NCI-H226 (cell line): ENCODE measurements at places on chromosomes 12 and 14.

DNA sequence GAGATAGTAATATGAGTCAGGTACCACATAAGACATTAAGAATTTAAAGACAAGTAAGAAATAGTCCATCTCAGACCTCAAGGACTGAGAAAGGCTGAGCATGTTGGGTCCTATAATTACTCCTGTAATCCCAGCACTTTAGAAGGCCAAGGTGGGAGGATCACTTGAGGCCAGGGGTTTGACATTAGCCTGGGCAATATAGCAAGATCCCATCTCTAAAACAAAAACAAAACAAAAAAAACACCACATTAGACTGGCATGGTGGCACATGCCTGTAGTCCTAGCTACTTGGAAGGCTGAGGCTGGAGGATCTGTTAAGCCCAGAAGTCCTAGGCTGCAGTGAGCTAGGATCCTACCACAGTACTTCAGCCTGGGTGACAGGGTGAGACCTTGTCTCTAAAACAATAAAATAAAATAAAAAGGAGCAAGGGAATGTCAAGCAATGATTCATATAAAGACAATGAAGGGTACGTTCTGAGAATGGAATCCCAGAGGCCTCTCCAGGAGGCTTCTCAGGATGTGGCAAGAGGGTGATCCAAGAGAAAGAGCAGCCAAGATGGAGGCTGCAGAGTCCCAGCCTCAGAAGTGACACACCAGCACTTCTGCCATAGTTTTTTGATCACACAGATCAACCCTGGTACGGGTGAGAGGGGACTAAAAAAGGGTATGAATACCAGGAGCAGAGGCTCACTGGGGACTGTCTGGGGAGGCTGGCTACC lies 206.4 kb downstream of the CRADD start:
- DNase-seq: peak; percentile 76

- DNase-seq: no peak
Measured at GRCh38 chr14:24398653-24399446, at the start of gene NYNRIN. Gene NYNRIN, plus strand, starts transcription at chr14:24399003. Its CDS starts 244 bp downstream, at chr14:24399247.

DNA sequence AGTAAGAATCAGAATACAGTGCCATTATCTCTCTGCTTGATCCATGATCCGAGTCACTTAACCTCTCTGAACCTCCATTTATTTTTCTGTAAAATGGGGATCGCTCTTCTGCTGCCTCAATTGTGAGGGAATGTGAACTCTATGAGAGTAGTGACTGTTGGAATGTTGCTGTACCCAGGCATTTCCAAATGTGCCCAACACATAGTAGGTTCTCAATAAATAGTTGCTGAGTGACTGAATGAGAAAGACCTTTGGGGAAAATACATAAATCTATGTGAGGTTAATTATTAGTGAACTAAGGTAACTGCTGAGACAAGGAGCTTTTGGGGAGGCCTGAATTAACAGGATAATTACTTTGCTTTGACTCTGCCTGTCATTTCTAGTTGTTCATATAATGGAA lies 33.9 kb upstream of the NR1H4 start:
- no peak for DNase-seq

GRCh38 chr12:46770501-46771183 lies 55.2 kb downstream of the SLC38A4 start:
- DNase-seq: no peak

- no peak for DNase-seq
Measured at GRCh38 chr12:119835068-119835467, 42.1 kb downstream of the CIT start.

- DNase-seq: peak; percentile 22
Measured at GRCh38 chr14:49405291-49405690, 180.9 kb downstream of the RPS29 start.

DNA sequence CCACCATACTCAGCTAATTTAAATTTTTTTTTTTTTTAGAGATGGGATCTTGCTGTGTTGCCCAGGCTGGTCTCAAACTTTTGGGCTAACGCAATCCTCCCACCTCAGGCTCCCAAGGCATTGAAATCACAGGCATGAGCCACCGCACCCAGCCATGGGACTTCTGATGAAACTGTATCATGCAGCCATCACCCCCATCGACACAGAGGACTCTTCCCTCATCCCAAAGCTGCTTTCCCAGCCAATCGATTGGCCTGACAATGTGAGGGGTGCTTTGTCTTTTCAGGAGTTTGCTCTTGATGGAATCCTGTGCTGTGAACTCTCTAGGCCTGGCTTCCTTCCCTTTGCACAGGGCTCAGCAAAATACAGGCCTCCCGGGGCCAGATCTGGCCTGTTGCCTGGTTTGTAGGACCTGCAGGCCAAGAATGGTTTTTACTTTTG lies 59.6 kb upstream of the NCOR2 start:
- no peak for DNase-seq

DNA sequence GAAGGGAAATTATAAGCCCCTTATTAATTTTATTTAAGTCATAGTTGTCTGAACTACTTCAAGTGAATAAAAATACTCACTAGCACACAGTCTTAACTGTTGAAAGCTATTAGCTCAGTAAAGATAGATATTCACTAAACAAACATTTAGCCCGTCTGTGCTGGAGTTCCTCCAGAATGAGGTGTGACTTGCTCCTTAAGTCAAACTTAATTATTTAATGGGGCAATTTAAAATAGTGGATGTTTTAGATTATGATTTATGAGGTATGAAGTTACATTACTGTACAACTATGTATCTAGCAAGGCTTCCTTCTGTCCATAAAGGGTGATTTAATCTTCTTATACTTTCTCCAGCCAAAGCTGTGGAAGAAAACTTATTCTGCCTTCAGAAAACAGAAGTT lies 414.0 kb upstream of the FLRT2 start:
- DNase-seq: no peak

DNA sequence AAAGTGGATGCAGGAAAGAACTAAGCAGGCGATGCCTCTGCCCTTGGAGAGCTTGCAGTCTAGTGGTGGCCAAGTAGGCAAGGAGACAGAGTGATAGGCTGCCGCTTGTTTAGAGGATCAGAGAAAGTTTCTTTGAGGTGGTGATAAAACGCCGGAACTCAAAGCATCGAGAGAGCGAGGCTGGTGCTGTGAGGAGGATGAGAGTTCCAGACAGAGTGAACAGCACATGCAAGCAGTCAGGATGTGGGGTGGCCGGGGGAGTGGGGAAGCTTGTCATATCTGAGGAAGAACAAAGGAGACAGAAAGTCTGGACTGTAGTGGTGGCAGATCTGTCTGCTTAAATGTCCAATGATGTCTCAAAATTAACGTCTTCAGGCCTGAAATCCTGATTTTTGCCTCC lies 319.7 kb downstream of the SNAPC1 start:
- DNase-seq: no peak

- DNase-seq: no peak
Measured at GRCh38 chr14:89466944-89467343, 49.9 kb upstream of the FOXN3 start.

- no peak for DNase-seq
Measured at GRCh38 chr14:69325646-69326265, 65.8 kb downstream of the GALNT16 start.

- no peak for DNase-seq
Measured at GRCh38 chr12:2320841-2321240, 268.1 kb downstream of the CACNA1C start.

DNA sequence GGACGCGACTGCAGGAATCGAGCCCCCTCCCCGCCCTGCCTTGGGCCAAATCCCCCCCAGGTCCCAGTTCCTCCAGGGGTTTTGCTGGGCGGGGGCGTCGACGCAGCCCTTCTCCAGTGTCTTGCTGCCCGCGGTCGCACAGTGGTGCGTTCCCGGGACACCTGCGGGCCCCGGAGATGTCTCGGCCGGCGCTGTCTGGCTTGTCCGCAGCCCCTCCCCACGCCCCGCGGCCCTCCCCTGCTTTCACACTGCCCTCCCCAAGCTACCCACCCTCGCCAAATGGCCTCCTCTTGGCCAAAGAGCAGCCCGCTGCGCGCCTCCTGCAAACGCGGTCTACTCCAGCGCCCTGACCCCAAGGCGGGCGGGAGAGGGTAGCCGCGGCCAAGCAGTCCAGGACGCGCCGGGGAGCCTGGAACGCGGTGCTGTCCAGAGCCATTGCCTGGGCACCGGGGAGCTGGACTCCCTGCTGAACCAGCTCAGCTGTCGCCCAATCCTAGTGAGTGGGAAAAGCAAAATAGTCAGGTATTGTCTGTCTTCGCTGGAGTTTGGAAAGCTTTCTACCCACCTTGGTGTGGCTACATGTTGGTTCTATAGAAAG lies 122.0 kb downstream of the AACS start:
- DNase-seq: no peak

DNA sequence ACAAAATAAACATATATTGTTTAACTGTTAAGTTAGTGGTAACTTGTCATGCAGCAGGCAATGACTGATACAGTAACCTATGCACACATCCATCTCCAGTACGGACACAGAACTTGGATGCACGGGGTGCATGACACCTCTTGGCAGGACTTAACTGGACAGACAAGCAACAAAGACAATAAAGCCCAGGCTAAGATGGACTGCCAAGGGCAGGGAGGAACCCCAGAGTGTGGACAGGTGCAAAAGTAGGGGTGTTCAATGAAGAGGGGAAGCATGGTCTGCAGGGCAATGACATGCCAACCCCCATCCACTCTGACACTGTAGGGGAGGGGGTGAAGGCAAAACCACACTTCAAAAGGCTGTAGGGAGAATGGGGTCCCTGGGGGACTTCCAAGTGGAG lies 11.7 kb downstream of the SSH1 start:
- DNase-seq: no peak

GRCh38 chr12:44025499-44025898 lies 189.6 kb downstream of the TMEM117 start:
- no peak for DNase-seq

- no peak for DNase-seq
Measured at GRCh38 chr12:120453977-120454376, 7.7 kb downstream of the GATC start.

GRCh38 chr12:42865282-42865681 lies 275.7 kb upstream of the PRICKLE1 start:
- DNase-seq: no peak

GRCh38 chr12:10065241-10065640 lies 33.5 kb downstream of the CLEC1A start:
- no peak for DNase-seq

DNA sequence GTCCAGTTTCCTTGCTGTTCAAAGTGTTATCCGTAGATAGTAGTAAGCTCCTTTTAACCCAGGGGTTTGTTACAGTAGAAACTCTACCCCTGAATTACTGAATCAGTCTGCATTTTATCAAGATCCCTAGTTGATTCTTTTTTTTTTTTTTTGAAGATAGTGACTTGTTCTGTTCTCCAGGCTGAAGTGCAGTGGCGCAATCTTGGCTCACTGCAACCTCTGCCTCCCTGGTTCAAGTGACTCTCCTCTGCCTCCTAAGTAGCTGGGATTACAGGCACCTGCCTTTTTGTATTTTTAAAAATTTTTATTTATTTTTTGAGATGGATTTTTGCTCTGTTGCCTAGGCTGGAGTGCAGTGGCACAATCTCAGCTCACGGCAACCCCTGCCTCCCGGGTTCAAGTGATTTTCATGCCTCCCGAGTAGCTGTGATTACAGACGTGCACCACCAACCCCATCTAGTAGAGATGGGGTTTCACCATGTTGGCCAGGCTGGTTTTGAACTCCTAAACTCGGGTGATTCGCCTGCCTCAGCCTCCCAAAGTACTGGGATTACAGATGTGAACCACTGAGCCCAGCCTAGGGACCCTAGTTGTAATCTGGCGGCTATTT lies 10.5 kb downstream of the LARP4 start:
- peak; percentile 13 for DNase-seq

- no peak for DNase-seq
Measured at GRCh38 chr12:55392032-55392795, 8.1 kb upstream of the OR6C65 start.

- no peak for DNase-seq
Measured at GRCh38 chr12:31033146-31033545, 40.5 kb upstream of the DDX11 start.

DNA sequence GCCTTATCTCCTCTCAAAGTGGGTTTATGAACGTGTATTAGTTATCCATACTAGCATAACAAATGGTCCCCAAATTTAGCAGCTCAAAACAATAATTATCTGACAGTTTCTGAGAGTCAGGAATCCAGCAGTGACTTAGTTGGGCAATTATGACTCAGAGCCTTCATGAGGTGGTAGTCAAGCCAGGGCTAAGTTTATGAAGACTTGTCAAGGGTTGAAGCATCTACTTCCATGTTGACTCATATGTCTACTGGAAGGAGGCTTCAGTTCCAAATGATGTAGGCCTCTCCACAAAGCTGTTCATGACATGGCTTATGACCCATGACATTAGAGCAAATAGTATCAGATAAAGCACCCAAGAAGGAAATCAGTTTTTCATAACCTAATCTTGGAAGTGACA lies 73.2 kb downstream of the IPO8 start:
- DNase-seq: peak; percentile 54

DNA sequence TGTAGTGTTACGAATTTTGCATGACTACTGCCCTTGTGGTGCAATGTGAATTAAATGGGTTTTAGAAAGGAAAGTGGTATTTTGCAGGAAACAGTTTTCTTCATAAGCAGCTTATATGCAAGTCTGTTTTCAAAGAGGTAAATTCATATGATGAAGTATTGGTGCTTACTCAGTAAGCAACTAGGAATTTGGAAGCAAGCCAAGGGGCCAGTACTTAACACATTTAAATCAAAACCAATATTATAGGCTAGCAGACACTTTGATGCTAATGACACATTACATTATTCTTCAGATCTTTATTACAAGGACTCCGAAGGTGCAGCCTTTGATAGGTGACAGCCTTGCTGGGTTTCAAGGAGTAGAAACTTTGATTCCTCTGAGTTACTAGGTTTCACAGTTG lies 23.1 kb downstream of the MGAT4C start:
- DNase-seq: peak; percentile 40

DNA sequence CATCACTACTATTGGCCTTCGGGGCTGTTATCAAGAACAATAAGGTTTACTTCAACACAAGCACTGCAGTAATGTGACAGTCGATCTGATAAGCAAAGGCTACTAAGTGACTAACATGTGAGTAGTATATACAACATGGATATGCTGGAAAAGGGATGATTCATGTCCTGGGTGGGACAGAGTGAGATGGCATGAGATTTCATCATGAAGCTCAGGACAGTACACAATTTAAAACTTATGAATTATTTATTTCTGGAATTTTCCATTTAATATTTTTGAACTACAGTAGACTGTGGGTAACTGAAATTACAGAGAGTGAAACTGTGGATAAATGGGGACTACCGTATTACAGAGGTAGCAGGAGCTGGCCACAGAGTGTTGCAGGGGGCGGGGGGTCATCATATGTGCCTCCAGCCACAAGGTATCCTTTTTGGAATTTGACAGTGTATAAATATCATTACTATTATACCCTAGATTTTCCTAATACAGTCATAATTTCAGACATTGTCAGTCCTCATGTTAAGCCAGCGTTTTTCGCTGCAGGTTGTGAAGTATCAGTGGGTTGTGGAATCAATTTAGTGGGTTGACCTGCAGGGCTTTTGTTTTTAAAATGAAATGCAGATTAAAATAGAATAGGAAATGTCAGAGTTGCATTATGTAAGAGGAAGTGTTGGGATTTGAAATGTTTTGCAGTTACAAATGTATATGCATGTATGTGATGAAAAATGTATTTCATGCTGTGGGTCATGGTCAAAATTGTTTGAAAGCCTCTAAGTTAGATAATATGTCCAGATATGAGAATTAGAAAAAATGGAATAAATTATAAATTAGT lies 148.0 kb upstream of the NUDT4 start:
- DNase-seq: peak; percentile 62
